ENCODE measurements at places on chromosomes 11 and 22.

- no peak for DNase-seq
Observed at GRCh38 chr22:25452116-25452700, 112.3 kb upstream of the GRK3 start.

GRCh38 chr11:78156127-78156844 is 16.9 kb upstream of the ALG8 start:
- DNase-seq = no peak

- peak; percentile 1 for DNase-seq
Observed at GRCh38 chr11:31870609-31871309, 59.6 kb upstream of the PAX6 start.

GRCh38 chr11:111366560-111367410 is 12.3 kb downstream of the POU2AF1 start:
- DNase-seq = no peak

DNA sequence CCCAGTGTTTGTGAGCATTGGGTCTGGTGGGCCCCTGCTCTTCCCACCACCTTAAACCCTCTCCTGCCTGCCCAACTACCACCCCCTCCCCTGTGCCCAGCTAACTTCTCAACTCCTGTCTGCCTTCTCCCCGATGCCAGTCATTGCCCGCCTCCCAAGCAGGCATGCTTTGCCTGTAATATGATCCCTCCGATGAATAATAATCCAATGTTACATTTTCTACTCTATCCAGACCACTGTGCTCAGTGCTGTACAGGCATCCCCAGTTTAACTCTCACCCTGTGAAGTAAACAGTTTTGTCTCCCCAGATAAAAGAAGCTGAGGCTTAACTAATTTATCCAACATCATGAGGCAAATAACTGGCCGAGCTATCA is 35.5 kb upstream of the OLFML1 start:
- DNase-seq = no peak

- no peak for DNase-seq
Observed at GRCh38 chr11:79493555-79494171, 52.8 kb upstream of the TENM4 start.

DNA sequence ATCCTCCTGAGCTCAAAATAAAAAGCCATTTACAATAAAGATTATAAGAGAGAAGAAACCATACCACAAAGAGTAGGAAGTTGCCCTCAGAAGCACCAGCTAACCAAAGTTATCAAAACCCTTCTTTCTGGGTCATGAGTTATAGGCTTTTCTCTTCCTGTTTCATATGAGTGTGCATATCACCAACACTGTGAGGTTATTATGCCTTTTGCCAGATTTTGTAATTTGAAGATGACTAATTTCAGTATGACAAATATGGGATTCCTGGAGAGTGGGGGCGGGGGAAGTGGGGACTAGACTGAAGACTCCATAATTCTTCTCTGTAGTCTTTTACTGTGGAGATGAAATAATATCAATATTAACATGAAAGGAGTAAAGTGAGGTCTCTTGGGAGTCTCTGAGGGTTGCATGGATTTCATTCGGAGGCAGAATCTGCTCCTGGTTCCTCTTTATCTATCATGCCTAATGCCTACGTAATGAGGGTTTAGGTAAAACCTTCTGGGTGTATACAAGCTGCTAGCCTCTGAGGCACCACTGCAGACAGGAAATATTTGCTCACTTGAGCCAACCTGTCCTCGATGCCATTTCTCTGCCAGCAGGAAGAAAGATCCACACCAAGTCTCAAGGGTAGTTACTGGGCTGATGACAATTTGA is 2.1 kb downstream of the LPXN start:
- peak; percentile 35 for DNase-seq

DNA sequence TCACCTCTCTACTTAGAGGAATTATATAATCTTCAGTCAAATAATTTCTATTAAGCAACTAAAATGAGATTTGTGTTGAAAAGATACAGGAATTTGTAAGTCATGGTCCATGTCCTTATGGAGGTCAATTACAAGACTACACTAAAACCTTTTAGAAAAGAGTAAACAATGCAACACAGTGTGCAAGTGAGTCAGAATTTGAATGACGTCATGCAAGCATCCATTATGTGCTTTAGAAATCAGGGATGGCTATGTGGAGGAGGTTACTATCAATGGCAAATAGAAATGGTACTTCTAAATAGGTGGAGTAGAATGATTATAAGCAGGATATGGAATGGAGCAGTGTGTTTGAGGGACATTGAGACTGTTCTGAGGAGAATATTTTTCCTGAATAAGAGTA is 16.6 kb downstream of the OR10D3 start:
- DNase-seq = no peak

DNA sequence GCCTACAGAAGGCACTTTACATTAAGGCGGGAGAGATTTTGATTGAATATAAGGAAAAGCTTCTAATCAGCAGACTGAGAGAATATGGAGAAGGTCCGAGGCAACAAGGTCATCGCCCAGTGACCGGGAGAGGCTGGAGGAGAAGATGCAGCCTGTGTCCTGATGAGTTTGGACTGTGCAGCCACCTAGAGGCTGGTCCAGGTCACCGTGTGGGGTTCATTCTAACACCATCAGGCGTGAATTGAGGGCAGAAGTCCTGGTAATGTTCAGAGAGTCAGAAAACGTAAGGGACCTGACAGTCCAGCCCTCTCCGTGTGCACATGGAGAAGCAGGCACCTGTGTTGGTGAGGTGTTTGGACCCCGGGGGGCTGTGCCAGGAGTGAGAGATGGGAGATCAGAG is 102.7 kb downstream of the FEZ1 start:
- no peak for DNase-seq

- DNase-seq = no peak
Observed at GRCh38 chr11:22602504-22602903, 23.1 kb downstream of the FANCF start.

DNA sequence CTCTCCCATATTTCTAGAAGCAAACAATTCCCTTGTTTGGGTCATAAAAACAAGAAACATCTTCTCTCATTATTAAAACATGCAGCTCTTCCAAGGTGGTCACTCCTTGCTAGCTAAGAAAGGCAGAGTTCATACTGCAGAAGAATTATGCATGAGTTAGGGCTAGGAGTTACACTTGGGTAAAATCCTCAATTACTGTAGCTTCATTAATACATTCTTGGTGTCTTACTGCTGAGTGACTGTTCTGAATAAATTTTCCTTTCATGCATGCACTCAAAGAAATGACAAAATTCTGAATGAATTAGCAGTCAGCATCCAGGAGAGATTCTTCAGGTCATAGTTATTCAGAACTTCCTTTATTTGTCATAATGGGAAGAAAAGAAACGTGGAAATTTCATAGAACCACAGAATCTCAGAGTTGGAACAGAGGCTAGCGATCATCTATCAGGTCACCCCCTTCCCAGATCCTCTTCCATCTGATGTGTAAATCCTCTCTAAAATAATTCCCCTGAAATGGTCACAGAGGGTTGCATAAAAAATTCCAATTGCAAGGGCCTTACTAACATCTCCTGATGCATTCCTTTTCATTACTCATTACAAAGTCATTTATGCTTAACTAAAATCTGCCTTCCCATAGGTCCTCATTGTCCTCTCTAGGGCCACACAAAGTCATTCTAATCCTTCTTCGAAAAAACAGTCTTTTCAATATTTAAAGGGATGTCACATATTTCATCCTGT is 771.5 kb downstream of the DLG2 start:
- DNase-seq = no peak

DNA sequence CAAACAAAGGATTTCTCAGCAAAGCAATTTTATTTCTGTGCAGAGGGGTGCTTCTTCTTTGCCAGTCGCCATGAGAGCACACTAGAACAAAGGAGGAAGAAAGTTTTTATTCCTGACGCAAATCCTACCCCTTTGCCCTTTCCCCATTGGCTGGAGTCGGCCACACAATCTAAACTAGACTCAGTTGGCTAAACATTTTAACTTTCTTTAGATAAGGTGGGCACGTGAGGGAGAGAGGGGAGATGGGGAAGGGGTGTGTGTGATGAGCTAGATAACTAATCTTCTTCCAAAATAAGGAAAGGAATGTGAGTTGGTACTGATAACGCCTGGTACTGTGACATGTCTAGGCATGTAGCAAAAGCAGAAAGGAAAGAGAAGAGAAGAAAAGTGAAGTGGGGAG is 626 bp downstream of the TRIM22 start:
- DNase-seq = no peak

DNA sequence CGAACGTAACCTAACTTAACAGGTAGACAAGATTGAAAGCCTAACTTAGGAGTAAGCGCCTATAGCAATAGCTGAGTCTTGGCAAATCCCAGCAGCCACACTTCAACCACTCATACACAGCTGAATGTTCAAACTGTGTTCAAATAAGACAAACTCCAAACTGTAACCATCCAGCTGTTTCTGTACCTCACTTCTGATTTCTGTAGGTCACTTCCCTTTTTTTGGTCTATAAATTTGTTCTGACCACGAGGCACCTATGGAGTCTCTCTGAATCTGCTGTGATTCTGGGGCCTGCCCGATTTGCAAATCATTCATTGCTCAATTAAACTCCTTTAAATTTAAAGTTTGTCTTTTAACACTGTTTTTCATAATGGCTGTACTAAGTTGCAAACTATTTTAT is 8.2 kb upstream of the TENM4 start:
- DNase-seq = no peak

- DNase-seq = no peak
Observed at GRCh38 chr11:15327786-15328231, 213.1 kb downstream of the INSC start.
